NCI-H1105 (cell line): ENCODE measurements at places on chromosomes 5 and 9.

DNA sequence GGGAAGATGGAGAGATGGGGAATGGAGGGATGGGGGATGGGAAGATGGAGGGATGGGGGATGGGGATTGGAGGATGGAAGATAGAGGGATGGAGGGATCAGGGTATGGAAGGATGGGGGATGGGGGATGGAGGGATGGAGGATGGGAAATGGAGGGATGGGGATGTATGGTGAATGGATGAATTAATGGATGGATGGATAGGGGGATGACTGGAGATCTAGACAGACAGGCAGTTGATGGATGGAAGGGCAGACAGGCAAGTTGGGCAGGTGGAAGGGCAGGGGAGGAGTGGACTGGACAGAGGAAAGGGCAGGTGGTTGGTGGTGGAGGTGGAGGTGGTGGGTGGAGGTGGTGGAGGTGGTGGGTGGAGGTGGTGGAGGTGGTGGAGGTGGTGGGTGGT is 167.2 kb downstream of the C9orf50 start:
- DNase-seq = no peak

DNA sequence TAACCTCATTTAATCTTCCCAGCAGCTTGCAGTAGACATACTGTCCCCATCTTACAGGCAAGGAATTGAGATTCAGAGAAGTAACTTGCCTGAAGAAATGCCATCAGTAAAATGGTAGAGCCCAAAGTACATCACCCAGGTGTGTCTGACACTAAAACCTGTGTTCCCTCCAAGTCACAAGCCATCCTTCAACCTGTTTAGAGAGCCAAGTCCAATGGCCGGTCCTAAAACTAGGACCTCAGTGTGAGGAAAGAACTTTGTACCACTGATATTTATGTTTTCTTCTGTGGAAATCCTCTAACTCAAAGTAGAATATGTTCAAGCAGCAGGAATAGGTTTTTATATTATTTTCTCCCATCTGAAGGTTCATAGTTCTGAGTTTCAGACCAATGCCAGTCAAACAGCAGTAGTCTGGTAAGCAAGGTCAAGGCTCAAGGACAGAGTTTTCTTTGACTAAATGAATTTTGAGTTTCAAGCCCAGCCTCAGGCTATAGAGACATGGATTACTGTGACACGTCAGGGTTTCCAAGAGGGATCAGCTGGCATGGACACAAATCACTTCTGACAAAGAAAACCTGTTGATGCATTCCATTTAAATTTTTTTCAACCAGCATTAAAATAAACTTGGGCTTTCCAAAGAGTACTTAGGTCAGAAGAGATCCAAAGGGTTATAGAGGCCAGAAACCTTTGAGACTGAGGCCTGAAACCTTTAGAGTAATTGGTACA is 80.9 kb upstream of the PLPP6 start:
- DNase-seq = no peak

DNA sequence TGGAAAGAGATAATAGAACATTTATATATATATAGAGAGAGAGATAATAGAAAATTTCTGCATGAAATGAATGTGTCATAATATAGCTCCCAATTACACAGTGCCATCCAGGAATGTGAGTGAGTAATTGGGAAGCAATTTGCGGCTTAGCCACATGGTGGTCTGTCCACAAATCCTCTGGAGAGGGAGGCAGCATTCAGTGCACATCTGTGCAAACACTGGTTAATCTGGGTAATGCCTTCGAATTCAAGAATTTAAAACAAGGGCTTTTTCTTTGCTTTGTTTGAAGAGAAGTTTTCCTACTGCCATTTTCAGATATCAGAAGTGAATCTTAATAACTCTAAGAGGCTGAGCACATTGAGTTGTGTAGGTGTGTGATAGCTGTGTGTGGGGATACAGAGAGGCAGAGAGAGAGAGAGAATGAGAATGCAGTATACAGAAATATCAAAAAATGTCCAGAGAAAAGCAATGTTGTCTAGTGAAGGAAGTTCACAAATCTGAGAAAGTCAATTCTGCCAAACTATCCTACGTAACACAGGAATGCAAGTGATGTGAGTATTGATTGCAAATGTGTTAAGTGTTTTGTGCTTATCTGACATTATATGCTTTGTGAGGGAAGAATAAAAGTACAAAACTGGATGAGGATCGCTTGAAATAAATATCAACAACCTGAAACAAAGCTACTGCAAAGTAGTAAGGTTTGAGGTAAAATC is 134.6 kb downstream of the EDIL3 start:
- DNase-seq = no peak

- DNase-seq = no peak
Observed at GRCh38 chr5:169548315-169548714, 35.3 kb upstream of the SPDL1 start.

DNA sequence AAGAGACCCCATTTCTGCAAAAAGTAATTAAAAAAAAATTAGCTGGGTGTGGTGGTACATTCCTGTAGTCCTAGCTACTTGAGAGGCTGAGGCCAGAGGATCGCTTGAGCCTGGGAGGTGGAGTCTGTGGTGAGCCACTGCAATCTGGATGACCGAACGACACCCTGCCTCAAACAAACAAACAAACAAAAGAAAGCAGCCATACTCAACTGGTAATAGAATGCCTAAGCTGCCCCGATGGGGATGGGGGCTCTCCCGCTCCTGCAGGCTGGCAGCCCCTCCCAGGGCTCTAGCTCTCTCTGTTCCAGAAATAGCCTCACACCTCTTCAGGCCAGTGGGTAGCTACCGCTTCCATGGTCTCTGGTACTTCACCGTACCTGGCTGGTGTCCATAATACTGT is 241.8 kb downstream of the FANCC start:
- no peak for DNase-seq

DNA sequence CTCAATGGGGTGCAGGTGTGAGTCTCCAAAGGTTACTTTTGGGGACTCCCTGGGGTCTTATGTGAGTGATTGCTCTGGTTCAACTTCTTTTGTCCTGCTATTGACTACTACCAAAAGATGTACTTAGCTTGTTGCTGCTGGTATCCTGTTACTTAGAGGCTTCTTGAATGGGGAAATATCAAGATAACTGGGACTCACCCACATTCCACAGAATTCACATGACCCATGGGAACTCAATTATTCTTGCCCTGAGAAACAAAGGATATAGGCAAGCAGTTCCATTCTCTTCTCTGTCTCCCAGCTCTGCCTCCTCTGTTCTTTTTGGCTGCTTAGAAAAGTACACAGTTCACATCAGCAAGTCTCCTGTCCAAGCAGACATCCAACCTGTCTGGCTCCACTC is 105.9 kb downstream of the UNC13B start:
- DNase-seq = no peak

GRCh38 chr5:152124409-152125041 is 199.9 kb upstream of the GLRA1 start:
- DNase-seq = no peak

GRCh38 chr5:1524799-1525623 is 1.3 kb upstream of the LPCAT1 start:
- no peak for DNase-seq

DNA sequence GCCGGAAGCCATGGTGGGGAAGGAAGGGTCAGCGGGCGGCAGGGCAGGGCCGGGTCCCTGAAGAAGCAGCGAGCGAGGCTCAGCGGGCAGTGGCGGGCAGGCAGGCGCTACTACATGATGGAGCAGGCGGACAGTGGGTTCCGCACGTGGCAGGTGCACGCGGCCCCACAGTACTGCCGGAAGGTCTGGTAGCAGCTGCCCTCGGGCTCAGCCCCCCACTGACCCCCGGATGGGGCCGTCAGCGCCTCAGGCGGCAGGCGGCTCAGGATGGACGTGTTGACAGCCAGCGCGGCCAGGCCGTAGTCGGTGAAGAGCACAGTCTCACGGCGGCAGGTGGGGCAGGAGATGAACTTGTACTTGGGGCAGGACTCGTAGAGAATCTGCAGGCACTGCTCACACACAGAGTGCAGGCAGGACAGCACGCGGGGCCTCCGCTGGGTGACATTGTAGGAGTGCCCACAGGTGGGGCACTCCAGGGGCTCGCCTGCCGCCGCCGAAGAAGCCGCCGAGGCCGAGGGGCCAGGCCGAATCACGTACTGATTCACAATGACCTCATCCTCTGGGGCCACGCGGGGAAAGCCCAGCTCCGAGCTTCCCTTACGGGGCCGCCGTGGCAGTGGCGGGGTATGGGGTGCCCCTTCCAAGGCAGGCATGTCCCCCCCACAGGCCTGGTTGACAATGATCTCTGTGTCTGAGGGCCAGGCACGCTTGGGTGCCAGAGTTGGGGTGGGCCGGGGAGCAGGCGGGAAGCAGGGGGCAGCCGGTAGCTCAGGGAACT is 1.5 kb downstream of the RNF208 start:
- no peak for DNase-seq

GRCh38 chr5:92320446-92320845 is 937.3 kb upstream of the ARRDC3 start:
- DNase-seq = no peak

- no peak for DNase-seq
Observed at GRCh38 chr5:175693741-175694140, 35.9 kb downstream of the HRH2 start.

GRCh38 chr9:108748776-108749175 is 107.0 kb downstream of the ACTL7B start:
- no peak for DNase-seq

GRCh38 chr9:119304555-119304954 is 64.7 kb downstream of the BRINP1 start:
- no peak for DNase-seq

GRCh38 chr5:102196481-102196880 is 99.6 kb downstream of the SLCO4C1 start:
- DNase-seq = no peak

DNA sequence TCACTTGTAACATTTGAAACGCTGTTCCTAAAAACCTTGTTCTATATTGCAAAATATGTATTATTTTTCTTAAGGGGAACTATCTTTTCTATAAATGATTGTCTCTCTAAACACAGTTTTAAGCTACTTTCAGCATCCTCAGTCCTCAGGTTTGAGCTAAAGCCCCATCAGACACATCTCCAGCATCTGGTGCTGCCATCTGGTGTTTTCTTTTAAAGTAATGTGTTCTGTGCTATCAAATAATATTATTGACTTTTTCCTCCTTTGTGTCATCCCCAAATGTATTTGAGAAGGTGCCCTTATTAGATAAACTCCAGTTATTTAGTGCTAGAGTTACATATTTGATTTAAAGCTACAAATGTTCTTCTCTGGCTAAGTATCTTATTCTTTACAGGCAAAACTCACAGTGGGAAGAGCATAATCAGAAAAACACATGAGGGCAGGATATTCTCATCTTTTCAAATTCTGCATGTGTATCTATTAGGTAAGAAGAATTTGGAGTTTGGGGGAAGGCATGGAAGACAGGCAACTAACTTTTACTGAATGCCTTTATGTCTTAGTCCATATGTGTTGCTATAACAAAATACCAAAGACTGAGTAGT is 27.5 kb downstream of the ZNF474 start:
- no peak for DNase-seq

DNA sequence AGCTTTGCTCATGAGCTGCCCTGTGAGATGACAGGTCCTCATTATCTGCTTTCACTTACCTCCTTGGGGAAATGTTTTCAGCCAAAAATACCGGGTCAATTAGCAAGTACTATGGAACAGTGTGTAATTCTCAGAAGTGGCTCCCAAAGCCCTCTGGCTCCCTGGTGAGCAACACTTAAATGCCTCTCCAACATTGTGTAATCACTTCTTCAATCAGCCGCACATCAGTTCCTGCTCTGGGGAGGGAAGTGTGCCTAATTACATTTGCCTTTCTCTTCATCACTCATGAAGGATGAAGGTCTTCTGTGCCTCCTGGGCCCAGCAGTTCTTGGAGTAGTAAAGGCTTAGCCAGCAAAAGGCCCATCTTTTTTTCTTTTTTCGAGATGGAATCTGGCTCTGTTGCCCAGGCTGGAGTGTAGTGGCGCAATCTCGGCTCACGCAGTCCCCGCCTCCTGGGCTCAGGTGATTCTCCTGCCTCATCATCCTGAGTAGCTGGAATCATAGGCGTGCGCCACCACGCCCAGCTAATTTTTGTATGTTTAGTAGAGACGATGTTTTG is 23.1 kb downstream of the NIM1K start:
- peak; percentile 8 for DNase-seq
